ENCODE measurements at places on chromosomes 16 and 17.

- DNase-seq = no peak
Measured at GRCh38 chr17:74213861-74214391, 555 bp downstream of the TTYH2 start.

- DNase-seq = peak; percentile 22
Measured at GRCh38 chr17:19549746-19550623, 16.3 kb downstream of the SLC47A1 start.

GRCh38 chr16:10976634-10977033, 32.3 kb downstream of the CLEC16A start:
- DNase-seq = no peak

- no peak for DNase-seq
Measured at GRCh38 chr17:77737442-77738265, 220.8 kb upstream of the TNRC6C start.

DNA sequence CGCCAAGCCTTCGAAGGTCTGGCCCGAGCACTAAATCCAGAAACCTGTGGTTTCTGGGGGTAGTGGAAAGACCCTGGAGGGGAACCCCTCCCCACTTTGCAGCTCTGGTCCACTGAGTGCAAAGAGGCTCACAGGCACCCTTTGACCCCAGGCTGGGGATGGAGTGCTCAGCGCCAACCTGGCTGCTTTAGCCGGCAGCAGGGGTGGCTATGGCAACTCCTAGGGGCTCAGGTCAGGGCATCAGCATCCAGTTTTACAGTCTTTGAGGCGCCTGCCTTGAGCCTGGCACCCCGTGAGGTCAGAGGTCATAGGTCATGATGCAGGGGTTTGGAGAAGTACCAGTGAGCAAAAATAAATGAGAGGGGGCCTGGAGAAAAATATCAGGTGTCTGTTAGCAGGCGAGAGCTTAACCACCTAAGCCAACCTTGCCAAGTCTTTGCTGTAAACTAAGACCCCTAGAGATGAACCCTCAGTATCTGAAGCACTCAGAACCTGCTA, 17.9 kb downstream of the CA7 start:
- DNase-seq = no peak

DNA sequence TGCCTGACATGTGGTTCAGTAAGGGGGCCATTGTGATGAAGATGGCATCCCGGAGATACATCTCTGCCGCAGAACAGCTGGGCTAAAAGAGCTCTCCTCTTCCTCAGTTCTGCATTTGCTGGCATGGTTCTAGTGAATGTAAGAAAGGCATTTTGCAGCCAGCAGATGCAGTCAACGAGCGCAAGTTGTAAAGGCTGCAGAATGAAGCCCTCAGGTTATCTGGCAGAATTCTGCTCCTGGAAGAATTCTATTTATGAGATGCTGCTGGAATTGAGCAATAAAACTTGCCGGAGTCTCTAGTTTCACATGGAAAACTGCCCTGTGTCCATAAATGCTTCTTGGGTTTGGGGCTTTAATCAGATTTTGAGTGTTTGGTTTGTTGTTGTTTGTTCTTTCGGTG, 176.8 kb upstream of the HSBP1 start:
- DNase-seq = no peak

DNA sequence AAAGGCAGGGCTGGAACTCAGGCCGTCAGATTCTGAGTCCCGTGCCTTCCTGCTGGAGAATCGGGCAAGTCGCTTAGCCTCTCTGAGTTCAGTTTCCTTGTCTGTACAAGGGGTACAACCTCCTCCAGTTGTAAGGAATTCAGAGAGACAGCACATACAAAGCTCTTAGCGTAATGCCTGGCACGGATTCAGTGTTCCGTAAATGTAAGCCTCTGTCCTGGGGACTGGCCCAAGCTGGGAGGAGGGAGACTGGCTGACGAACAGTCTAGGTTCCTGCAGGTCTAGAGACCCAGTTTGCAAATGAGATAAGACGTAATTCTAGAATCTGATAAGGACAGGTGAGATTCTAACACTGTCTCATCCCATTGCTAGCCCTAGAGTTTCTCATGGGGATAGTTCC, 9.9 kb downstream of the METTL22 start:
- no peak for DNase-seq

DNA sequence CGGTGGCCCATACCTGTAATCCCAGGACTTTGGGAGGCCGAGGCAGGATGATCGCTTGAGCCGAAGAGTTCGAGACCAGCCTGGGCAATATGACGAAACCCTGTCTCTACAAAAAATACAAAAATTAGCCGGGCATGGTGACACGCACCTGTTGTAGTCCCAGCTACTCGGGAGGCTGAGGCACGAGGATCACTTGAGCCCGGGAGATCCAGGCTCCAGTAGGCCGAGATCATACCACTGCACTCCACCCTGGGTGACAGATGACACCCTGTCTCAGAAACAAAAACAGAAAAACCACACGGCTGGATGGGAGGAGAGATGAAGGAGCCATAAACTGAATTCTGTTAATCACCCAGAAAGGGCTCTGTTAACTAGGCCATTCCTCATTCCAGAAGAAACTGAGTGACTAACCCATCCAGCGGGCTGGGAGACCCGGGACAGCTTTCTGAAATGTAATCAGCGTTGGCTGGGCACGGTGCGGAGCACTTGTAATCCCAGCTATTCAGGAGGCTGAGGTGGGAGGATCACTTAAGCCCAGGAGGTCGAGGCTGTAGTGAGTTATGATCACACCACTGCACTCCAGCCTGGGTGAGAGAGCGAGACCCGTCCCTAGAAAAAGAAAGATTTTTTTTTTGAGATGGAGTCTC, 641 bp upstream of the NT5C3B start:
- DNase-seq = no peak

DNA sequence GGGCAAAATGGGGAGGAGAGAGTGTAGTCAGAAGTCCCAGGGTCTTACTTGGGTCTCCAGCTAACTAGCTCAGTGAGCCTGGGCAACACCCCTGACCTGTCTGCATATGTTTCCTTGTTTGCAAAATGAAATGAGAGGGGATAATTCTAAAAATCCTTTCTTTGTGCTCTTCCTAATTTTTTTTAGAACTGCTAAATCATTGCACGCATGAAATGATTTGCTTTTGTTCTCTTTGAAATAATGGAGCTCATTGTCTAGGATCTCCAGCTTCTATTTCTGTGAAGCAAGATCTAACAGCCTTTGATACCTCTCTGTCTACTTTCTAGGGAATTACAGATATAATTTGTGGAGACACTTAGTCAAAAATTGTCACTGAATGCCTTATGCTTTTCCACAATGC, 181.3 kb downstream of the CDH13 start:
- no peak for DNase-seq

DNA sequence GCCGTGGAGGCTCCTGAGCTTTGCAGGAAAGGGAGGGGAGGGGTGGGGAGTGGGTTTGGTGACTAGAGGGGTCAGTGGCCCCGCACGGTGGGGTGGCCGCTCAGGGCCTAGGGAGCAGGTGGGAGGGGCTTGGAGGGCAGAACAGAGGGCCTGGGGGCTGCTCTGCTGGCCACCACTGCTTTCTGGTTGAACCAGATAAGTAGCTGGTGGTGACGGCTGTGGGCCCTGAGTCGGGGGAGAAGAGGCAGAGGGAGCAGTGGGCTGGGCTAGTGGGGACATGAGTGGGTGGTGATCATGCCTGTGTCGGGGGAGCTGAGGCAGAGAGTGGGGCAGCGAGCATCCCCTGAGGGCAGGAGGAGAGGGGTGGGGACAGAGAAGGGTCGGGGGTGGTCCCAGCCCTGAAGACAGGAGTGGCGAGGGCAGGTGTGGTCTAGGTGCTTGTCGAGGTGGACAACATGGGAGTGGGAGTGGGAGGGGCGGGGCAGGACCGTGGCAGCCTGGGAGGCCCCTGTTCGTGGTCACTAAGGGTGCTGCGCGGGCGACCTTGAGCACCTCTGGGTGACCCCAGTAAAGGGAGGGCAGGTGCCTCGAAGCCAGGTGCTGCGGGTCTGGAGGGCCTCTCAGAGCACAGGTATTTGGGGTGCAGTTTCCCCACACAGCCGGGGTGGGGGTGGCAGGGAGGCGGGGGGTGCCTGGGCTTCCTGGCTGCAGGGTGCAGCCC, 6.3 kb upstream of the CD7 start:
- DNase-seq = no peak

- DNase-seq = peak; percentile 92
Measured at GRCh38 chr17:16282522-16282921, 65.5 kb downstream of the PIGL start.

DNA sequence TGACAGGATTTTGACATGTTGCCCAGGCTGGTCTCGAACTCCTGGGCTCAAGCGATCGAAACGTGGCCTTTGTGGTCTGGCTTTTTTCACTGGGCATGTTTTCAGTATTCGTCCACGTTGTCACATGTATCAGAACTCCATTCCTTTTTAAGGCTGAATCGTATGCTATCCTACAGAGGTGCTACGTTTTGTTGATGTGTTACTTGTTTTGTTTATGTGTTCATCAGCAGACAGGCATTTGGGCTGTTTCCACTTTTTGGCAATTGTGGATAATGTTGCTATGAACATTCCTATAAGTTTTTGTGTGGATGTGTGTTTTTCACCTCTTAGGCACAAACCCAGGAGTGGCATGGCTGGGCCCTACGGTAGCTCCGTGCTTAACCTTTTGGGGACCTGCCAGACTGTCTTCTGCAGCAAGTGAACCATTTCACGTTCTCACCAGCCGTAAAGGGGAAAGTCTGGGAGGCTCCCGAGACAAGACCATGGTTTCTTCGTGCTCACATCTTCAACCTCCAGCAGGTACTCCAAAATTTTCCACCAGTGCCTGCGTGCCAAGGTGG, 26.9 kb downstream of the ADCY9 start:
- DNase-seq = no peak

DNA sequence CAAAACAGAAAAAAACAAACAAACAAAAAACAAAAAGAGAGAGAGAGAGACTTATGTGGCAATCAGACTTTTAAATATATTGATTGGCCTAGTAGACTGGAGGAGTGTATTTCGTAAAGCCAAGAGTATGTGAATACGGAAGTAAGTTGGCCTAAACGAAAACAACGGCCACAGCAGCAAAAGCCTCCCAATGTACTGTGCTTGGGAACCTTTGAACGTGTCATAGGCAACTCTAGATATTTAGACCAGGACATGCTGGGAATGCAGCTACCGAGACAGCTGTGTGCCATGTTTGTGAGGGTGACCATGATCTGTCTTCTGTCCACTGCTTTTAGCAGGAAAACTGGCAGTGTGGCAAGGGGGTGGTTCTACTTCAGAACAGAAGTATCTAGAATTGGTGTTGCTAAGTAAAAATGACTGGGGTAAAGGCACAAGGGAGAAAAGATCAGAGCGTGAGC, 7.4 kb downstream of the MAF start:
- no peak for DNase-seq

DNA sequence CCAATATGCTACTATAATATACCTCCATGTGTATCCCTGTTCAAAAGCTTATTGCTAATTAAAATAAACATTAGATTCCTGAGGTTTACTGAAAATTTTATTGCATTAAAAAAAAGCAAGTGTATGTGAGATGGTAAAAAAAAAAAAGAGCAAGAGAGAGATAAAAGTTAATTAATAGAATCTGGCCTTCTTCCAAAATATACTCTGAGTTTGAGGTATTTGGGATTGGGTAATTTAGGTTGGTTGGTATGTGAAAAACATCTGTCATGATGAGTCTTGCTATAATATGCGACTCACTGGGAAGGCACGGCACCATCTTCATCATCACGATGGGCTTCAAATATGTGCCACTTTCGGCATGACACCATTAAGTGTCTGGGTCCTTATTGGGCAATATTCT, 711.1 kb upstream of the SOX9 start:
- DNase-seq = no peak

GRCh38 chr16:75745242-75745641, 19.0 kb upstream of the CPHXL start:
- no peak for DNase-seq

DNA sequence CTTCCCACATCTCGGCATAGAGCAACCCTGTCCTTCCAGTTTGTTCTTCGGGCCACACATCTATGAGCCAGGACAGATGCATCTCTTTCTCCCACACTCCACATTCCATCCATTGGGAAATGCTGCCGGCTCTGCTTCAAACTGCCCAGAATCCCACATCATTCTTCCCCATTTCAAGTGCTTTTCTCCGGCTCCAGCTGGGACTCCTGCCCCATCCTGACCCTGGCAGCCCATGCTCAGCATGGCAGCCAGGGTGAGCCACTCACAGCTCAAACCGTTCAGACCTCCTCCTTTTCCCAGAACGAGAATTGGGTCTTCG, 132.8 kb upstream of the SDK2 start:
- DNase-seq = no peak

- no peak for DNase-seq
Measured at GRCh38 chr16:23896832-23897821, 61.3 kb downstream of the PRKCB start.

DNA sequence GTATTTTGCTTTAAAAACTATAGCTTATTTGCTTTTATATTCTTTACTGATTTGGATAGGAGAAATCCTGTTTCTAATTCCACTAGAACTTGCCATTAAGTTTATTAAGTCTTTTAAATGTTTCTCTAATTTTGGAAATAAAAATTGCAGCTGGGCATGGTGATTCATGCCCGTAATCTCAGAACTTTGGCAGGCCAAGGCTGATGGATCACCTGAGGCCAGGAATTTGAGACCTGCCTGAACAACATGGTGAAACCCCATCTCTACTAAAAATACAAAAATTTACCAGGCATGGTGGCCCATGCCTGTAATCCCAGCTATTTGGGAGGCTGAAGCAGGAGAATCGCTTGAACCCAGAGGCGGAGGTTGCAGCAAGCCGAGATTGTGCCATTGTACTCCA, 30.7 kb downstream of the DNAH17 start:
- no peak for DNase-seq

GRCh38 chr16:11016993-11017392, 72.6 kb downstream of the CLEC16A start:
- peak; percentile 22 for DNase-seq

- DNase-seq = peak; percentile 87
Measured at GRCh38 chr16:3020247-3020603, at the start of gene TNFRSF12A. Gene TNFRSF12A (plus strand): TSS chr16:3020368. CDS start chr16:3020398, 30 bp downstream.

GRCh38 chr16:77043076-77043475, 147.9 kb upstream of the MON1B start:
- peak; percentile 51 for DNase-seq

GRCh38 chr17:74361230-74362068, at the start of gene BTBD17:
Gene BTBD17 (minus strand): TSS chr17:74361868. CDS start chr17:74361819, 49 bp downstream.
- peak; percentile 58 for DNase-seq

GRCh38 chr16:89602273-89602951, 11.0 kb upstream of the DPEP1 start:
- peak; percentile 87 for DNase-seq

GRCh38 chr16:89761304-89761922, 40.1 kb downstream of the ZNF276 start:
- DNase-seq = no peak

DNA sequence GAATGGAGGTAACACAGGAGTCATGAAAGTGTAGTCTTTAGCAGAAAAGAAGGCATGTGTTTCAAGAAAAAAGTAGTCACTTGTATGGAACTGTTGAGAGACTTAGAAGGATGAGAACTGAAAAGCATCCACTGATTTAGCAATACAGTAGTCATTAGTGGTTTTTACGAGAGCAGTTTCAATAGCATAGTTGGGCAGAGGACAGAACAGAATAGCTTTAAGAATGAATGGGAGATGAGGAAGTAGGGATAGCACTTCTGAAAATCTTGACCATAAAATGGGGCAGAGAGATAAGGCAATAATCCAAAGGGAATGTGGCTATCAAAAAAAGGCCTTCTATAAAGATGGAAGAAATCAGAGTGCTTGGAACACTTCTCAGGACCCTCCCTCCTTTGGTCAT, 64.8 kb upstream of the C17orf78 start:
- DNase-seq = no peak

GRCh38 chr17:51397361-51398127, 137.2 kb downstream of the UTP18 start:
- peak; percentile 57 for DNase-seq

- no peak for DNase-seq
Measured at GRCh38 chr16:86722970-86723369, 144.6 kb downstream of the FOXL1 start.
